ENCODE measurements at places on chromosomes 16 and 17. TPM values are rescaled to one million over a fixed set of nuclear protein-coding genes. Genes with fewer than 3 reads are reported as not detected.

TMEM114 gene
- total RNA-seq: not detected

NGFR gene
- 0.16 TPM for total RNA-seq

WFIKKN1 gene
- total RNA-seq: 0.77 TPM

ADORA2B gene
- 0.89 TPM for total RNA-seq

MT1F gene
- total RNA-seq: 24.1 TPM

WFIKKN2 gene
- not detected for total RNA-seq

AOC2 gene
- 2.7 TPM for total RNA-seq

OSGIN1 gene
- 0.84 TPM for total RNA-seq

TANC2 gene
- 5.7 TPM for total RNA-seq

HBM gene
- total RNA-seq: not detected

RBBP6 gene
- 64.1 TPM for total RNA-seq

NPIPA8 gene
- total RNA-seq: 1.4 TPM

PHF23 gene
- total RNA-seq: 53.4 TPM

SLC5A11 gene
- 0.41 TPM for total RNA-seq

WDR59 gene
- total RNA-seq: 63.9 TPM

TBC1D3H gene
- total RNA-seq: not detected

OSBPL7 gene
- 34.3 TPM for total RNA-seq

MYO1C gene
- total RNA-seq: 37.9 TPM

NCOR1 gene
- total RNA-seq: 141 TPM

CCDC40 gene
- total RNA-seq: not detected

FOXO3B gene
- 4.5 TPM for total RNA-seq

CLEC19A gene
- not detected for total RNA-seq

TBC1D3K gene
- not detected for total RNA-seq

JPH3 gene
- not detected for total RNA-seq

DNAH9 gene
- total RNA-seq: not detected

KRT20 gene
- total RNA-seq: not detected

BIRC5 gene
- 79.5 TPM for total RNA-seq

PRSS21 gene
- total RNA-seq: 6.6 TPM

ABCC11 gene
- total RNA-seq: 0.05 TPM

GAST gene
- total RNA-seq: not detected

FBXW10B gene
- 0.61 TPM for total RNA-seq

MYCBPAP gene
- total RNA-seq: 6.4 TPM

ENPP7 gene
- total RNA-seq: not detected

MARVELD3 gene
- not detected for total RNA-seq

TMEM204 gene
- total RNA-seq: 40.3 TPM

CCDC200 gene
- total RNA-seq: not detected

CES5A gene
- not detected for total RNA-seq

RNF222 gene
- total RNA-seq: not detected

KCNH6 gene
- total RNA-seq: not detected

CETP gene
- total RNA-seq: not detected

GJD3 gene
- not detected for total RNA-seq

KRTAP16-1 gene
- total RNA-seq: not detected

TNFSF12 gene
- total RNA-seq: 67.0 TPM

TM4SF5 gene
- not detected for total RNA-seq

TBKBP1 gene
- total RNA-seq: 1.2 TPM

ZNF624 gene
- 3.5 TPM for total RNA-seq

IL17C gene
- 0.25 TPM for total RNA-seq

CHST6 gene
- 0.05 TPM for total RNA-seq

TLCD3B gene
- total RNA-seq: 3.6 TPM

KRTAP1-5 gene
- not detected for total RNA-seq

MGAT5B gene
- total RNA-seq: 0.84 TPM

FZD2 gene
- total RNA-seq: 0.30 TPM

OR3A2 gene
- total RNA-seq: 1.2 TPM

SERPINF2 gene
- total RNA-seq: 0.48 TPM

MT1M gene
- not detected for total RNA-seq

GSG1L gene
- 0.23 TPM for total RNA-seq

KRTAP4-16 gene
- total RNA-seq: not detected

C17orf107 gene
- 0.20 TPM for total RNA-seq

KCNG4 gene
- total RNA-seq: not detected

GGT6 gene
- not detected for total RNA-seq
